CD4-positive, alpha-beta T cell treated with Interleukin-21 for 1 hour (primary cell): ENCODE measurements at places on chromosomes 13 and 19.

- DNase-seq, result no peak
Measured at GRCh38 chr13:109949397-109949796, 163.0 kb upstream of the IRS2 start.

DNA sequence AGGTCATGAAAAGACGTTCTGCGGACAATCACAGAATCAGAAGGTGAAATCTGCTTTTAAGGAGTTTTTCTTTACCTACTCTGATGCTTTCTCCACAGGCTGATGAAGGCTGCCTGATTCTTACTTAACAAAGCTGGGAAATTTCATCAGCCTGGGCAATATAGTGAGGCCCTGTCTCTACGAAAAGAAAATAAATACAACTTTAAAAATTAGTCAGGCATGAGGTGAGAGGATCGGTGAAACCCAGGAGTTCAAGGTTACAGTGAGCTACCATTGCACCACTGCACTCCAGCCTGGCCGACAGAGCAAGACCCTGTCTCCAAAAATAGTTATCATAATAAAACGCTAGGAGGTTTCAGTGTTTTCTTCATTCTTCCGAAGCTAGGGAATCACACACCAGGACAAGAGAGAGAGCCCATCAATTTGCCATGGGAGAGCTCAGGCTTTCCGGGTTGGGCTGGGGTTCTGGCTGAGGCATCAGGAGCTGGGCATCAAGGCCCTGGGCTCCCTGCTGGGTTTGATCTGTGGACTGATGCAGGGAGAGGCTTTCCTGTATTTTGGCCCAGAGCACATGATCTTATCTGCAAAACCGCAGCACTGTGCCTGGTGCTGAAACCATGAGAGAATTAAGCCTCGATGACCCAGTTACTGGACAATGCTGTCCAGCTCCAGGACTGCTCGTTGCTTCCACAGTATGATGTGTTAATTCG is 25.1 kb upstream of the CEBPG start:
- DNase-seq, result no peak

- DNase-seq, result no peak
Measured at GRCh38 chr13:67143544-67144115, 86.5 kb downstream of the PCDH9 start.

DNA sequence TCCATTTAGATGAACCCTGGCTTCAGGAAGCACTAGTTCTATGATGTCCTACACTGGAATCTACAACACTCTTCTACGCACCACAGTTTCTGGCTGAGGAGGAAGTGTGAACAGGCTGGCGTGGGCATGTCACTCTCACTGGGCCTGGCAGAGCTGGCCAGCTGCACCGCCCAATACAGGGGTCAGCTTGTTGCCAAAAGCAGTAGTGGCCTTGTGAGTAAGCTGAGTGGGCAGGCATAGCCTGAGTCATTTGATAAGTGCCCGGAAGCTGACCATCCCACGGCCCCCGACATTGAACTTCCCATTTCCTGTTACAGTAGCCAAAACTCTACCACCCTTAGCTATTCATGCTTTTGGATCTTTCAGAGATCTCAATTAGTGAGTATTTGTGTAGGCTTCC is 240.9 kb upstream of the SERP2 start:
- no peak for DNase-seq

DNA sequence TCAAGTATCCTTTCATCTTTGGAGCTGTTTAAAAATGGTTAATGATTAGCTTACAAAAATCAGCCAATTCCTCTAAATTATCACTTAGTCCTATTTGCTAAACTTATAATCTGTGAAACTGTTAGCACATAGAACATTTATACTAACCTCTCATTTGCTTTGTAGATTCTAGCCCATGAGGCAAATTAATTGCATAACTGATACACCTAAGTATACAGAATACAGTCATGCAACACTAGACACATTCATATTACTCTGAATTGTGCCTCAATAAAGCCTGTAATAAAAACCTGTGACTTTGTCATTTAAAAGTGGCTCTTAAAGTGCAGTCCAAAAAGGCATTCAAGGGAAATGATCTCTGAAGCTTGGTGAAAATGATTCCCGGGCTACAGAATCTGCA is 21.0 kb downstream of the SERPINE3 start:
- DNase-seq, result no peak

DNA sequence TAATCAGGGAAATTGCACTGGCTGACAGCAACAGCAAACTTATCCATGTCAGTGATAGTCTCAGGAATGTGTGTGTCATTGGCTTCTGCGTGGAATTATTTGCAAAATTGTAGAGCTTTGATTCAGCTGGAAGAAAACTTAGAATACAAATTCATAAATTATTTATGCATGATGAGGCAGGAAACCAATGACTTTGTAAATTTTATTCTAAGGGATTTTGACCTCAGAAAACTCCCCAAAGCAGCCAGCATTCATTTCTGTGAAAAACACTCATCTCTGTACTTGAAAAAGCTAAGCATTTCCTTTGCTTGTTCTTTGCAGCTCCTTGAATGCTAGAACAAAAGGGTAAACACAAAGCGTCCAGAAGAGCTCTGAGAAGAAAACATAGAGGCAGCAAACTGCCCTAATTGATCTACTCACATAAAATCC is 162.4 kb downstream of the DCT start:
- DNase-seq, result no peak

DNA sequence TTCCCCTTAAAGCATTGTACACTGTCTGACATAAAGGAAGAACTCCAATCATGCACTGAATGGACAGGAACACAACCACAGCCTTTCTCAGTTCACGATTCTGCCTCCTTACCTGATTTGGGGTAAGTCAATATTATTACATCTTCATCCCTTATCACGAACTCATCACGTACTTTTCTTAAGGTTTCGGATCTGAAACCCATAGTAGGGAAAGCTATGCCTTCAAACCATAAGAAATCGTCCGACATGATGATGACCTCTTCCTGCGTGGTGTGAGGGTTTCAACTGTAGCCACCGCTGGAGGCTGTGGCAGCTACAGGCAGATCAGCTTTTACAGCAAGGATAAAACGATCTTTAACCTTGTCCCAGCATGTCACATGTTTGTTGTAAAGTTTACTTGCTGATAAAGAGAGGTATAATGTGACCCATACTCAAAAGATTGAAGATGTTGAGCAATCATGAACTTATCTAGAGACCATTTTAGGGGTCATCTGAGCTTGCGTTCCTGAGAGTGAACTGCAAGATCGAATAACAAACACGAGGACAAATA is at the start of gene SULT2A1:
Gene SULT2A1, minus strand, starts transcription at position 306 of the 550 bp plus-strand sequence. Its CDS starts 58 bp downstream, at position 248.
- DNase-seq, result no peak

- DNase-seq, result no peak
Measured at GRCh38 chr19:47589824-47590223, 16.9 kb upstream of the ZNF541 start.

- no peak for DNase-seq
Measured at GRCh38 chr13:113861433-113862030, 2.3 kb downstream of the GAS6 start.

- no peak for DNase-seq
Measured at GRCh38 chr19:48121909-48122371, 11.3 kb upstream of the PLA2G4C start.

- DNase-seq, result no peak
Measured at GRCh38 chr13:41199526-41199925, 5.2 kb upstream of the KBTBD7 start.

- no peak for DNase-seq
Measured at GRCh38 chr19:38717855-38718254, 26.4 kb downstream of the CAPN12 start.

GRCh38 chr13:59730026-59730425 is 433.7 kb downstream of the DIAPH3 start:
- no peak for DNase-seq

DNA sequence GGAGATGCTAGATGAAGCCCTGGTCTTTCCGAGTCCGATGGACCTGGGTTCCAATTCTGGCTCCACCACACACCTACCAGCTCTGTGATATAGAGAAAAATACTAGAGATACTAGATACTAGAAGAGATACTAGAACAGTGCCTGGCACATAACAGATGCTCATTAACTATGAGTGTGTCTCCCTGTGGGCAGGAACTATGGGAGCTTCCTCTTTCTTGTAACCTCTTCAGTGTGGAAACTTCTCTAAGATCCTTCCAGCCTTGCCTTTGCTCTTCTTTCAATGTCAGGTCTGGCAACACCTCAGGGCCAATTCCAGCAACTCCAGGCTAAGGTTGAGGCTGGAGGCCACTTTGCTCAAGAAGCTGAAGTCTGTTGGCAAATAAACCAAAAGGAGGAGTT is 143.9 kb downstream of the KATNAL1 start:
- DNase-seq, result no peak

GRCh38 chr19:1383017-1383311 is 743 bp upstream of the NDUFS7 start:
- no peak for DNase-seq

- no peak for DNase-seq
Measured at GRCh38 chr13:102333320-102334198, 68.3 kb downstream of the FGF14 start.

GRCh38 chr19:43640424-43640757 is 741 bp upstream of the CADM4 start:
- no peak for DNase-seq

DNA sequence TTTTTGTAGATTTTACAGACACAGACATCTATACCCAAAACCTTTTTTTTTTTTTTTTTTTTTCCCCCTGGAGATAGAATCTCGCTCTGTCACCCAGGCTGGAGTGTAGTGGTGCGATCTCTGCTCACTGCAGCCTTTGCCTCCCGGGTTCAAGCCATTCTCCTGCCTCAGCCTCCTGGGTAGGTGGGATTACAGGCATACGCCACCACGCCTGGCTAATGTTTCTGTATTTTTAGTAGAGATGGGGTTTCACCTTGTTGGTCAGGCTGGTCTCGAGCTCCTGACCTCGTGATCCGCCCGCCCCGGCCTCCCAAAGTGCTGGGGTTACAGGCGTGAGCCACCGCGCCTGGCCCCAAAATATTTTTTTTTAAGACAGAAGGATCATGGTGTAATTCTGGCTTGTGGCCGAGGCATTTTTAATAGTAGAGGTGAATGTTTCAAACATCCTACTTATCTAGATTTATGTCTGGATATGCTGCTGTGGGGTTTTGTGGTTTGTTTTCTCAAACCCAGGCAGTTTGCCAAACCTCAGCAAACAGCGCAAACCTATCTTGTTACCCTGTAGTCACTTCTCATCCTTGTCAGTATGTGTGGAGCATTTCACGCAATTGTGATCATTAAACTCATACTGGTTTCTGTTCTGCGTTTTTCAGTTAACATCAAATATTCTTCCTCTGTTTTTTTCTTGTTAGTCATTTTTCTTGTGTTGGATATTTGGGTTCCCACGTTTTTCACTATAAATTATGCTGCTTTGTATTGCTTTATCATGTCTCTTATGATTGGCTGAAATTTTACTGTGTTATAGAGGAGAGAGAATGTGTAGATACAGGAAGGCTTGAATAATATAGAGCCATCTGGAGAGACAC is 36.2 kb upstream of the GARRE1 start:
- DNase-seq, result peak; percentile 75

- DNase-seq, result no peak
Measured at GRCh38 chr13:41501281-41501680, 43.9 kb downstream of the RGCC start.

DNA sequence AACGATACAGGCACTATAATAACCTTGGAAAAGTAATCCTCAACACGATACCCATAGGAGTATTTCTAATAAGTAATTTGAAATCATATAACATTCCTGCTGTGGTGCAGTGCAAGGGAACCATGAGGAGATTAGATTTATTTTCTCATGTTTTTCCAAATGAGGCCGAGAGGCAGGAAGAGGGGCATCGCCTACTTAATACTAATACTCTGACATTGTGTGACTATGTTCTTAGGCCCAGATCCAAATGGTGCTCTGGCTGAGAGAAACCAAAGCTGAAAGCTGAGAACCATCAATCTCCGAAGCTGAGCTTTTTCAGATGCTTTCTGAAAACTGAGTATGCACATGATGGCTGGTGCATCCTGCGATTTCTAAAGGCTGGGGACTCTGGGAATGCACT is 248.0 kb upstream of the MAB21L1 start:
- DNase-seq, result no peak

DNA sequence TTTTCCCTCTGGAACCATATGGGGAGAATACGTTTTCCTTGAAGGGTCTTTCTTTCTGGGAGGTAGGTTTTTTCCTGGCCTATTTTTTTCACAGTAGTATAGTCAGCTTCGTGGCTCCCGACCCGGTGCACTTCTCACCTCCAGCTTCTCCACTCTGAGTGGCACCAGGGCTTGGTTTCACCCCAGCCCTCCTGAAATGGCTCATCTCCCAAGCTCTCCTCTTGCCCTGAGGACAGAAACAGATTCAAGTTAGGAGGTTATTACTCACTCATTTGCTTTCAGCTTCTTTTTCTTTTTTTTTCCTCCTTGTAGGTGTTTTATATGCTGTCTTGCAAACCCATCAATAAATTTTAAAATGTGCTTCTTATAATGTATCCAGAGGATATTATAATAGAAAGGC is 199.3 kb downstream of the RFC3 start:
- no peak for DNase-seq

DNA sequence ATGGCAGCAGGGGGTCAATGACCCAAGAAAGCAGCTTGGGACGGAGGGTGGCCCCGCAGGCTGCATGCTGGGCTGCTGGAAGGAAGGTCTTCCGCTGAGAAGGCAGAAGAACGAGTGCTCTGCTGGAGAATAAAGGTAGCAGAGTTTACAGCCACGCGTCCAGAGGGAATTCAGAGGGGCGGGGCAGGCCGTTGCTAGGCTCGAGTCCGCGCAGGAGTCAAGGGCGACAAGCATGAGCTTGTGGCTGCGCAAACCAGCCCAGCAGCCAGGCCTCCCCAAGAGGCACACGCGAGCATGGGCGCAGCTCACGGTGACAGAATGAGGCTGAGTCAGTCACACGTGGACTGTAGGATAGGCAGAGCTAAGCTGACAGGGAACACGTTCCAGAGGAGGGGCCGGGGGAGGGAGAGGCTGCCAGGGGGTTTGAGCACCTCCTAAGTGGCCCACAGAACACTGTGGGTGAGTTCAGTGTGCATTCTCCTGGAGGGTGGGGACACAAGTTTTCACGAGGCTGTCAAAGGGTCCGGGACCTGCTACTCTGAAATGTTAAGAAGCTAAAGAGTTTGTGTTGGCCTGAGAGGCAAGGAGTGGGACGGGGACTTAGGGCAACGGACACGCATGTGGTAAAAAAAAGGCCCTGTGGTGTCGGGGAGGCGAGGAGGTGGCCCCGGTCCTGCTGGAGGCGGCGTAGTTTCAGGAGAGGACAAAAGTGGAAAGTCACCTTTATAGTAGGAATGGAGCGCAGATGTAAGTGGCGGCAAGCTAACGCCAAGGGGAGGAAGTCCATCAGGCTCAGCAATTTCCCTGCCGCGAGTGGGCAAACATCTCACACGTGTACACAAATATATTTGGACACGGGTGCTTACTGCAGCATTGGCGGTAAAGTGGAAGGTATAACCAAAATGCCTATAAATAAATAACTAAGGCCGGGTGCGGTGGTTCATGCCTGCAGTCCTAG is 17.7 kb downstream of the RFX2 start:
- no peak for DNase-seq

- no peak for DNase-seq
Measured at GRCh38 chr19:34733266-34733745, 737 bp upstream of the ZNF181 start.
